ENCODE measurements at places on chromosomes 1 and 21. TPM values are rescaled to one million over a fixed set of nuclear protein-coding genes. Genes with fewer than 3 reads are reported as not detected.

Gene SMIM1
- 2.2 TPM for polyA plus RNA-seq

Gene KRTAP12-2
- not detected for polyA plus RNA-seq

Gene KRTAP19-4
- polyA plus RNA-seq: not detected

Gene SHISAL2A
- polyA plus RNA-seq: 31.0 TPM

Gene RGL1
- 0.09 TPM for polyA plus RNA-seq

Gene FAM72A
- 1.7 TPM for polyA plus RNA-seq

Gene B3GALT5
- not detected for polyA plus RNA-seq

Gene S100A11
- 26.2 TPM for polyA plus RNA-seq

Gene HSD11B1
- polyA plus RNA-seq: not detected

Gene FAM151A
- polyA plus RNA-seq: not detected

Gene KIAA0040
- 106 TPM for polyA plus RNA-seq

Gene CHODL
- polyA plus RNA-seq: 0.04 TPM

Gene HORMAD1
- polyA plus RNA-seq: 0.43 TPM

Gene C8A
- not detected for polyA plus RNA-seq

- peak; percentile 23 for DNase-seq
Observed at GRCh38 chr1:77281491-77282186, at the start of gene AK5. Gene AK5 (plus strand): TSS chr1:77282019. CDS start chr1:77282314, 295 bp downstream.

DNA sequence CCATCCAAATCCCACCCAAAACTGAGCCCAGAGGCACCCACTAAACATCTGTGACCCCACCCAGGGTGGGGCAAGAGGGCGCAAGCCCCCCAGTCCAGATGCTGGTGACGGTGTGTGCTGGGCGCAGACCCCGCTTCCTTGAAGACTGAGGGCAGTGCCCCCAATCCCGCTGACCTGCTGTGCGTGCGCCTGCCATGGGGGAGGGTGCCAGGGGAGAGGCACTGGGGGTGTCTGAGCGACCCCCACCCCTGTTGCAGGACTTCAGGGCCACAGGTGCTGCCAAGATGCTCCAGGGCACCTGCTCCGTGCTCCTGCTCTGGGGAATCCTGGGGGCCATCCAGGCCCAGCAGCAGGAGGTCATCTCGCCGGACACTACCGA, 13.3 kb downstream of the COL6A2 start:
- DNase-seq: no peak

DNA sequence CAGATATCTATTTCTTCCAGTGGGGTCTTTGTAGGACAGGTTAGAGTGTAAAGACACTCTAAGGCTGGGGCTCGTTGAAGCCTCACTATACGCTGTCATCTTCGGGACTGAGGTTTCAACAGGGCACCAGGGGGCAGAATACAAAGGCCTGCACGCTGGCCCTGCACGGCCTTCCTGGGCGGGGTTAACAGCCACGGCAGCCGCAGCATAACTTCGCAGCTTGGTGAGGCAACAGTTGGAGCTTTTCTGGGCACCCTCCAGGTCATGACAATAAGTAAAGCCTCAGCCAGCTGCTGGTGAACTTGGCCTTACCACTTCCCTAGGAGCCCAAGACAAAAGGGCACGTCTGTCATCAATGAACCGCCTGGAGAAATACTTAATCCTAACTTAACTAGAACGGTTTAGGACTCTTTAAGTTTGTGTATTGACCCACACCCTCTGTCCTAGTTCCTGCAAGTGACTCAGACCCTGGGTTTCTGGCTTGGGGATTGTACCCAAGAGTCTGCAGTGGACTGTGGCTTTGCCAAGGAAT, 2.3 kb upstream of the RUNX1 start:
- peak; percentile 83 for DNase-seq

GRCh38 chr1:65149351-65150107, 1.5 kb downstream of the AK4 start:
- DNase-seq: no peak

- peak; percentile 67 for DNase-seq
Observed at GRCh38 chr1:156889802-156890580, 3.5 kb upstream of the PEAR1 start.

DNA sequence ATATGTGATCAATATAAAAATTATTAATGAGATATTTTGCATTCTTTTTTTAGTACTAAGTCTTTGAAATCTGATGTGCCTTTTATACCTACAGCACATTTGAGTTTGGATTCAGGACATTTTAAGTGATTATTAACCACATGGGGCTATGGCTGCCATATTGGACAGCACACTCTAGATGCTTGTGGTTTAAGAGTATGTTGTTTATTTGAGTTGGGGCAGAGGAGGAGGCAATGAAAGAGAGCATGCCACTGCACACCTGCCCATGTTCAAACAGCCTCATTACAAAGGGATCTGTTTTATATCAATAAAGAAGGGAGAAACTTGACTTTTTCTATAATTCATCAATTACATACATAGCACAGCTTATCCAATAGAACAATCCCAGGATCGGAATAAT, 99.4 kb upstream of the EDEM3 start:
- DNase-seq: no peak

DNA sequence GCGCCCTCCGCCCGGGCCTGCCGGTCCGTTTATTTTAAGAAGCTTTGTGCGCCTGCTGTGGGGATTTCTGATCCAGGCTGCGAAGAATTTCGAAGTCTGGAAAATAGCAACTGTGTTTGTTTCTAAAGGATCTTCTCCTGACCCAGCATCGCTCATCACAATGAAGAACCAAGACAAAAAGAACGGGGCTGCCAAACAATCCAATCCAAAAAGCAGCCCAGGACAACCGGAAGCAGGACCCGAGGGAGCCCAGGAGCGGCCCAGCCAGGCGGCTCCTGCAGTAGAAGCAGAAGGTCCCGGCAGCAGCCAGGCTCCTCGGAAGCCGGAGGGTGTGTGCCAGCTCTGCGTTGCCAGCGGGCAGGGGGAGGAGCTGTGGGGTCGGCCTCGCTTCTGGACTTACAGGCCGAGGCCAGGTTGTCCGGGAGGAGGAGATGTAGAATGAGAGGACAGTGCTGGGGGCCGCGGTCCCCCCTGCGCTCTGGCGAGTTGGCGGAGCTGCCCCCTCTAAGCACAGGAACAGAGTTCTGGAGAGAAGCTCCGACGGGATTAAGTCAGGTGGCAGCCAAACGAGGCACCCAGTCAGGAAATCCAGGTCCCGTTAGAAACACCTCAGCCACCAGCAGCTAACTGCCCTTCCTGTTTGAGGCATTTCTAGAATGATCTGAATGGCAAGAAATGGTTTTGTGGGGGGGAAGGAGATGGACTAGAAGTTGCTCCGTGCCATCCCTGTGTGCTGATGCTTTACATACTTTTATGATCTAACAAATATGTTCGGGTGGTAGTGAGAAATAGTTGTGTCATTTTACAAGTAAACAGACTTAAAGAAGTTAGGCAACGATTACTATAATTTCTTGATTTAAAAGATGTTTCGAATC, 948 bp downstream of the TXLNA start:
- no peak for DNase-seq

GRCh38 chr1:203467550-203467921, 8.1 kb upstream of the PRELP start:
- DNase-seq: no peak

GRCh38 chr1:193240609-193241008, 54.2 kb upstream of the B3GALT2 start:
- DNase-seq: no peak

- DNase-seq: no peak
Observed at GRCh38 chr1:54384918-54385726, 21.1 kb downstream of the SSBP3 start.

- no peak for DNase-seq
Observed at GRCh38 chr1:34359411-34359810, 182.7 kb downstream of the C1orf94 start.

DNA sequence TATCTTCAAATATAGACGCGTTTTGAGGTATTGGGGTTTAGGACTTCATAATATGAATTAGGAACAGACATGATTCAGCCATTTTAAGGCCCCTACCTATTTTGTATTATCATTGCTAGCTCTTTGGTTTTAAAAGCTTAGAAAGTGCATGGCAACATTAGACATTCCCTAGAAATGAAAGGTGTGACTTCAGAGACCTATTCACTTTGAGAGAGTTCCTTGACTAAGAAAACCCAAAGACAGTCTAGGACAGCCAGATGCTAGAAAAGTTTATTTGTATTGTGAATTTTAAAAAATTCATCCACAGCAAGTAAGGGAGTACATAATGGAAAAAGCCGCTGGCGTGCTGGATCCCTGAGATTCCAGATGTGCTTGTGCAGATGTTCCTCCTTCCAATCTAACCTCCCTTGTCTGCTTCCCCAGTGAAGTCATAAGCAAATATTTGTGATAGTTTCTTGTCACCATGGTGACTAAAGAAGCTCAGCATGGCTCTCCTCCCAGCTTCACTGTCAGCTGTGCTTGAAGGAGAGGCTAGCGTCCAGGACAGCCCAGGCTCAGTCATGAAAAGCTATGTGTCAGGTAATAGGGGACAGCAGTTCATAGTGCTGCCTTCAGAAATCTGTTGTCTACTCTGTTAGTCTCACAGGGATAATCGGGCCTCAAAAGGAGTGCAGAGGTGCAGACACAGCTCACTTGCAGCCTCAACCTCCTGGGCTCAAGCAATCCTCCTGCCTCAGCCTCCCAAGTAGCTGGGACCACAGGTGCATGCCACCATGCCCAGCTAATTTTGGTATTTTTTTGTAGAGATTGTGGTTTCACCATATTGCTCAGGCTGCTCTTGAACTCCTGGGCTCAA, 34.8 kb downstream of the KPNA6 start:
- no peak for DNase-seq

DNA sequence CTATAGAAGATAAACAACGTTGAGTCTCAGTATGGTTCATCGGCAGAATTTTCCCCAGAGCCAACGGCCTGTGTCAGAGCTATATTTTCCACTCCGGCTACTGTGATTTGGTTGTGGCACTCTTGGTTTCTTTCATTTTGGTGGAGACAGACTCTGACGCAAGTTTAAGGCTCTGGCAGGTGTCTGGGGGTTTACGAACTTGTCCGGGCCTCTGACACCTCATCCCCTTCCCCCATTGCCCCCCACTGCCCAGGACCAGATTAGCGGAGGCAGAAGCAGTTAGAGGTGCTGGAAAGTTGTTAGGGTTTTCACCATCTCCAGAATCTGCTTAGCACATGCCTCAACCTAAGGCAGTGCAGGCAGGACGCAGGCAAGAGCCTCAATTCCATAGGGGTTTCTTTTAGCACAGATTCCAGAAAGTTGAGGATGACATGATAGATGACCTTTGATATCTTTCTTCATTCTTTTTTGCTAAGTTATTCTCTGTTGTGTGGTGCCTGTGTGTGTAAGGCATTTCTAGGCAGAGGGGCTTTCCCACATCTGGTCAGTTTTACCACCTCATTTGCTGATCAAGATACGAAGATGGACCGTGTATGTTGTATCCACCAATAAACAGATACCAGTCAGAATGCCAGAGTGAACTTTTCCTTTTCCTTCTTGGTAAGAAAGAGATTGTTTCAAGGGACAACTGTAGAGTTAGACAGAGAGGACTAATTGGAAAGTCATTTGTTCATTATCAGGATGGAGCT, 18.4 kb upstream of the IL10 start:
- peak; percentile 74 for DNase-seq

- no peak for DNase-seq
Observed at GRCh38 chr1:98278055-98278454, 357.2 kb upstream of the DPYD start.

GRCh38 chr21:25858325-25858724, 123.6 kb downstream of the GABPA start:
- no peak for DNase-seq

- no peak for DNase-seq
Observed at GRCh38 chr1:150256554-150257341, 826 bp upstream of the CA14 start.

DNA sequence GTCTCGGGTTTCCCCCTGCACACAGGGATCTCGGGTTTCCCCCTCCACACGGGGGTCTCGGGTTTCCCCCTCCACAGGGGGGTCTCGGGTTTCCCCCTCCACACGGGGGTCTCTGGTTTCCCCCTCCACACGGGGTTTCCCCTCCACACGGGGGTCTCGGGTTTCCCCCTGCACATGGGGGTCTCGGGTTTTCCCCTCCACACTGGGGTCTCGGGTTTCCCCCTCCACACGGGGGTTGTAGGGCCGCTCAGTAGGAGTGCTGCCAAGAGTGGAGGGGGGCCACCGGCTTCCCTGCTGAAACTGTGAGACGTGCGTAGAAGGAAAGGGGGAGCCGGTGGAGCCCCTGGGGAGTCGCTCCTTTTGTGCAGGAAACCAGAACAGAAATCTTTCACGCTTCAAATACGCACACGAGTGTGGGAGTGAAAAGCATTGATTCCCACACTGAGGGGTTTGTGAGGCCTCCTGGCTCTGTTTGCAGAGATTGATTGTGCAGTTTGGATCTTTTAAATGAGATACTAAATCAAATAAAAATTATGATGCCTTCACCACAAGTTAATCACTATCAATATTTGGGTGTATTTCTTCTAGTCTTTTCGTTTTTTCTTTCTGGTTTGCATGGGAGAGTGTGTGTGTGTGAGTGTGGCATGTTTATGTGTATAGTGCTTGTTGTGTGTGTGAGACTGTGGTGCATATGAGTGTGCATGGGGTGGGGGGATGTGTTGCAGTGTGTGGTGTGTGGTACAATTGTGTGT, 54.3 kb upstream of the TRAPPC10 start:
- peak; percentile 66 for DNase-seq

DNA sequence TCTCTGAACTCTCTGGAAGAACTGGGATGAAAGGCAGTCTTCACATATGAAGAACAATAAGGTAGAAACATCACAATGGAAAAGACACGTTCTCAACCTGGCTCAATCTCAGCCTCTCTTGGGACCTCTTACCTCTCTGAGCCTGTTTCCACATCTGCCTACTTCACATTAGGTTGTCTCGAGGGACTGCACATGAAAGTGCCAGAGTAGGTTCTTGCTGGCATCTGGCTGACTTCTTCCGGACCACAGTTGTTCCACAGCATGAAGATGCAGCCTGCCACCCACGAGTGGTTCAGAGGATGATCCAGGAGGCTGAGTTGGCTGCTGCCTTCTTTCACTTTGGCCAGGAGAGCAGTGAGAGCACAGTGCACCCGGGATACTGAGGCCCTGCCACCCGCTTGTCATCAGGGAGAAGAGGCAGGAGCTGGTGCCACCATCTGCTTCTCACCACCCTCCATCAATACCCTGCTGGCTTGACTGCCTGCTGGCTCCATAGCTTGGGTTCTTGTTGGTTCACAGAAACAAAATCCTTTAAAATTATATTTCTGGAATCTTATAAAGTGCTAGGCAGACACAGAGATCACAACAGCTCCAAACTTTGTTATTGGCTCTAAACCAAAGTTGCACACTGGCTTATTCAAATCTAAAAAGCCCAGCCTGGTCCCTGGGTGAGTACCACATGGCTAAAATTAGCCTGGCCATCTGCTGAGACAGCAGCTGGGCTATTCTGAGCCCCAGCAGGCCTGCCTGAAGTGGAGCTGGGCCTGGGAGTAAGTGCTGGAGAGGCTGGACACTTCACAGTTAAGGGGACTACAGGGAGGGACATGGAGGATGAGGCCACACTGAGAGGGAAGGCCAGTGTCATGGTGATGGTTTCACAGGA, 46.9 kb upstream of the LIN9 start:
- peak; percentile 40 for DNase-seq

DNA sequence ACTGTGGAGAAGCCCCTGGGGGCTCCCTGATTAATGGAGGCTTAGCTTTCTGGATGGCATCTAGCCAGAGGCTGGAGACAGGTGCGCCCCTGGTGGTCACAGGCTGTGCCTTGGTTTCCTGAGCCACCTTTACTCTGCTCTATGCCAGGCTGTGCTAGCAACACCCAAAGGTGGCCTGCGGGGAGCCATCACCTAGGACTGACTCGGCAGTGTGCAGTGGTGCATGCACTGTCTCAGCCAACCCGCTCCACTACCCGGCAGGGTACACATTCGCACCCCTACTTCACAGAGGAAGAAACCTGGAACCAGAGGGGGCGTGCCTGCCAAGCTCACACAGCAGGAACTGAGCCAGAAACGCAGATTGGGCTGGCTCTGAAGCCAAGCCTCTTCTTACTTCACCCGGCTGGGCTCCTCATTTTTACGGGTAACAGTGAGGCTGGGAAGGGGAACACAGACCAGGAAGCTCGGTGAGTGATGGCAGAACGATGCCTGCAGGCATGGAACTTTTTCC, 24.8 kb downstream of the PCSK9 start:
- DNase-seq: no peak
